ENCODE measurements at places on chromosomes 3 and 15.

GRCh38 chr15:40845036-40845435 lies 1.2 kb downstream of the SPINT1 start:
- DNase-seq: no peak

DNA sequence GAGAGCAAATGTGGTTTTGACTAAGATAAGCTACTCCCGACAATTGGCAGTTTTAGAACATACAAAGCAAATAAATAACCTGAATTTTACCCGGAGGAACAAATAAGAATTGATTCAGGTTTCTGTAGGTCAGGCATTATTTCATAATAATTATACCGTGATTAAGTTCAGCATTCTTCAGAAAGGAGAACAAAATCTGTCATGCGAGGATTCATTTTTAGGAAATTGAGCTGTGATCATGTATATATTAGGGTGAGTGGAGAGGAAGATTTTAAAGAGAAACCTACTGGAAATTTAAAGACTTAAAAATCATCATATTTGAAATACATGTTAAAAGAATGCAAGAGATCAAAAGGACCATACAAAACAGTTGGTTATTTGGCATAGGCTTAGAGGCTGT lies 20.5 kb downstream of the ZNF609 start:
- no peak for DNase-seq

GRCh38 chr3:15964605-15965442 lies 167.0 kb upstream of the ANKRD28 start:
- no peak for DNase-seq

DNA sequence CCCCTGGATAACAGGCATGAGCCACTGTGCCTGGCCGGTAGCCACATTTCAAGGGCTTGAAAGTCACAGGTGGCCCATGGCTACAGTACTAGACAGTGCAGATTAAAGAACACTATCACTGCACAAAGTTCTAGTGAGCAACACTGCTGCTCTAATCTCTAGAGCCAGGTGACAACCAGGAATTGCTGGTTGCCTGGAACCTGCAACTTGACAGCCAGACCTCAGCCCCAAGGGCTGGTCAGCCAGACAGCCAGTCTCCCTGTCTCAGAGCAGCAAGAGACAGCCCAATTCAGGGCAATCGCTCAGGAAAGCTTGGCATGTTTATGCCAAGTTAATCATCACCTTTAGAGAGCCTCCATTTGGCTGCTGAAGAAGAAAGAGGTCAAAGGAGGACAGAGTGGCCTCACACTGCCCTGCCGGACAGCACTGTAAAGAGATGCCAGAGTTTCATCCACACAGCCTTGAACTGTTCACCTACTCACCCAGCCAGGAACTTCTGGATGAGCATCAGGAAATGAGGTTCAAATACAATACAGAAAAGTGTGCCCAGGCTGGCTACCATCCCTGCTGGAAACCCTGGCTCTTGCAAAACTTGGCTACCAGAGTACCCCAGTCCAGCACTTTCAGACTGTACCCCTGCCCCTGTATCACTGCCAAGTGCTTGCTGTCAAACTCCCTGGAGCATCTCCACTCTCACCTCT lies 6.0 kb downstream of the CCDC12 start:
- no peak for DNase-seq

DNA sequence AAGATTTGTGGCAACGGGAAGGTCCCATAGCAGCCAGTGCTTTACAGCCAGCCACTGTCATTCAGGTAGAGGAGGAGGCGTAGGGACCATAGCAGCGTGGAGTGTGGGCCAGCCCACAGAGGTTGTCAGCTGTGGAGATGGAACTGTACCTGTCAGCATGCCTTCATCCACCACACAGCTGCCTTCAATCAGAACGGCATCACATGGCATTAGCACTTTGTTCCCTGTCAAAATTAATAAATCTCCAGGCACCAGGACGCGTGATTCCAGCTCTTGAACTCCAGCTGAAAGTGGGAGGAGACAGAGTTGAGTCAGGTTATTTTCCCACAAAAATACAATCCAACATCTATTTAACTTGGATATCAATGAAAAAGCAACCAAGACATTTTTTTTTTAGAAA lies 84.0 kb downstream of the ATP13A4 start:
- no peak for DNase-seq

DNA sequence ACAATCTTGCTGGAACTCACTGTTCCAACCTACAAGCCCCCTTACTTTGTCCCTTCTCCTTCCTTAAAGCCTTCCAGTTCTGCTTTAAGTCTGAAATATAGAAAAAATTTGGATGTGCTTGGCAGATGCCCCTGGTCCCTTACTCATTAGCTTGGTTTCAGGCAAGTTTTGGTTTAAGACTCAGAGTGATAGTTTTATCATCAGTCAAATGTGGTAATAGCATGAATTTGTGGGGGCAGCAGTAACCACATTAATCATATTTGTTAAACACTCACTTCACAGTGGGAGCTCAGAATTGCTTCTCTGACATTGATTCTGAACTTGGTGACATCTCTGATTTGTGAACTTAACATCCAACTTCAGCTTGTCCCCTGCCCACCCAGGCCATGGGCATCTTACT lies 58.3 kb upstream of the ALDH1A3 start:
- no peak for DNase-seq

GRCh38 chr3:141878817-141879216 lies 2.4 kb downstream of the ATP1B3 start:
- DNase-seq: no peak

GRCh38 chr3:58164906-58165821 lies 45.6 kb downstream of the DNASE1L3 start:
- no peak for DNase-seq

DNA sequence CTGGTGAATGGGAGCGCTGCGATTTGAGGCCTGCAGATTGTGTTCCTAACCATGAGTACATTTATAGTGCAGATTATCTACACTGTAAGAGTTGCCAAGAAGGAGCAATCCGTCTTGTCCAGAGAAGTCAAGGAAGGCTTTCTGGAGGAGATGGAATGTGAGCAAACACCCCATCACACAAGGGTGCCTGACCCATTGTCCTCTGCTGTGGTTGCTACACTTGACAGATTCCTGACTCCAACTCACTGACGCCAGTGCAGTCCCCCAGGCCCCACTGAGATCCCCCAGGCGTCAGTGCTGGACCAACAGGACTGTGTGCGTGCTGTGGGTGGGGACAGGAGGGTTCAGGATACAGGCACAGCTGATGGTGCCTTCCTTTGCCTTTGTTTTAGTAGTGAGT lies 135.9 kb upstream of the TPM1 start:
- DNase-seq: no peak

GRCh38 chr3:109926376-109926775 lies 589.0 kb upstream of the DPPA4 start:
- DNase-seq: no peak

DNA sequence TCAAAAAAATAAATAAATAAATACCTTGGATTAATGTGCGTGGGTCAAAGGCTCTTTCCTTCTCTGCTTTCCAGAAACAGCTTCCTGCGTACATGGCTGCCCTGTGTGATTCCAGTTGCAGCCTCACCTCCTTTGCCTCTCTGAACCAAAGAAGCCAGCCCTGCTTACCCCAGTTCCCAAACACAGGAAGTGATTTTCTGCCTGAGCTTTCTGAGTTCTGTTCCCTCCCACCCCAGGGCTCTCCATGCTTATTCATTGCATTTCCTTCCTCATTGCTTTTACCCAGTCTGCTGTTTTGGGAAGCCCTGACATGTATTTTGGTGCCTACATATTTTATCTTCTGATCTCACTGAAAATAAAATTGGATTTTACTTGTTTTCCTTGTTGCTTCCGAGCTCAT lies 15.4 kb downstream of the ZSCAN2 start:
- DNase-seq: no peak

DNA sequence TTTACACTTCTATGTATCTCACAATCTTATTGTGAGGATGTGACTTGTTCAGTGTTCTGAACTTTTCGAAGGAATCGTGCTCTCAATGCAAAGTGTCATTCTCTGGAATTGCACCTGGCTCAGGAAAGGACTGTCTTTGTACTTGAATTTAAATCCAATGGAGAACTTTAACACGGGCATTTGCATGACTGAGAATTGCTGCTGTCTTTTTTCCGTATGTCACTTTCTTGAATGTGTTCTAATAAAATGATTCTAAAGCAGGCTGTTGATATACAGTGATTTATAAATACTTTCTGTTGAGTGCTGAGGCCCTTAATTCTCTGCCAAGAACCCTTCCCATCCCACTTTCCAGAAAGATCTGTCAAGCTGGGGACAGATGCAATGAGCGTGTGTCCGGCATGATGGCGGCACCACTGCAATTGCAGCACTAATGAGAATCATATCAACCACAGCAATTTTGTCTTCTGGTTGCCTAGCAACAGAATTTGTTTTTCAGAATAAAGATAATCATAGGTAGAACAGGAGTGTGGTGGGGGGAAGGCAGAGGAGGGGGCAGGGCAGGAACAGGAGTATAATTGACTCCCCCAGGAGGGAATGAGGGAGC lies 210.6 kb upstream of the UMPS start:
- DNase-seq: no peak

GRCh38 chr3:49722896-49723295 lies 855 bp downstream of the GMPPB start:
- no peak for DNase-seq

DNA sequence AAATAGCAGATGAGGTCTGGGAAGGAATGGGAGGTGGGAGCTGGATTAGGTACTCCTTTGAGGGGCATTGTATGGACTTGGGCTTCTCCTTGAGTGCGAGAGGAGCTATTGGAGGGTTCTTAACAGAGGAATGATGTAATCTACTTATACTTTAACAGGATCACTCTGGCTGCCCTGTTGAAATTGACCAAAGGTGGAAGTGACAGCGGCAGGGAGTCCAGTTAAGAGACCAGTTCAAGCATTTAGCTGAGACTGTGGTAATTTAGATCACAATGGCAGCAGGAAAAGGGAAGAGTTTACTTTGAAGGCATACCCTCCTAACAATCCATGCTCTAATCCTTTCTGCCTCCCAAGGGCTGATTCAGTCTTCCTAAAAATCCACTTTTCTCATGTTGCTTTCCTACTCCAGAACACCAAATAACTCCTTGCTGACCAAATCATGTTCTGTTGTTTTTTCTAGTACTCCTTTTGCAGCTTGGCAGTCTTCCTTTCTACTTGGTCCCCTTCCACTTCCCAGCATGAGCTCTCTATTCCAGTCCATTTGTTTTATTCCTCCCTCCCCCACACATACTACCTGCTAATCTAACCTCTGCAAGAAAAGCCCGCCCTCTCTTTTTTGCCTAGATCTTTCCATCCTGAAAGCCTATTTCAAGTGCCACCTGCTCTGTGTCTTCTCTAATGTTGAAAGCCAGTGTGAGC lies 139.4 kb downstream of the NECTIN3 start:
- no peak for DNase-seq

- DNase-seq: no peak
These were observed 87.3 kb downstream of the TFG start for GRCh38 chr3:100796556-100796955.

- no peak for DNase-seq
These were observed 58.8 kb downstream of the TNIK start for GRCh38 chr3:171401432-171401831.

DNA sequence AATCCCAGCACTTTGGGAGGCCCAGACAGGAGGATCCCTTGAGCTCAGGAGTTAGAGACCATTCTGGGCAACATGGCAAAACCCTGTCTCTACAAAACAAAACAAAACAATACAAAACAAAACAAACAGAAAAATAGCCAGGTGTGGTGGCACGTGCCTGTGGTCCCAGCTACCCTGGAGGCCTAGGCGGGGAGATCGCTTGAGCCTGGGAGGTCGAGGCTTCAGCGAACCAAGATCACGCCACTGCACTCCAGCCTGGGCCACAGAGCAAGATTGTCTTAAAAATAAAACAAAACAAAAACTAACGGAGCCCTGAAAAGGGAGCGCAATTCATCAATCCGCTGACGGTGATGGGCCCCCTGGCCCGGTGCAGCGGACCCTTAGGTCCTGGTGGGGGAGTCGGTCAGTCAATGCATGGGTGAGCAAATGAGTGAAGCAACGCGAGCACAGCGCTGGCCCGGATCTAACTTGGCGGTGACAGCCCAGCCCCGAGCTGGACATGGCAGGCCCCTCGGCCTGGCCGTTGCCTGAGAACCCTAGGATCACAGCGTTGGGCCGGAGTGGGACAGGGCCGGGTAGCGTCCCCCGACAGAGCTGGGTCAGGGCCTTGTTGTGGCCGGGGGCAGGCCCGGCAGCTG lies 52.4 kb upstream of the BLM start:
- DNase-seq: no peak

- no peak for DNase-seq
These were observed 435.9 kb downstream of the NR2F2 start for GRCh38 chr15:96766366-96766765.

- DNase-seq: no peak
These were observed 1.5 kb downstream of the EAF2 start for GRCh38 chr3:121836481-121836880.

- DNase-seq: no peak
These were observed 19.4 kb upstream of the IL20RB start for GRCh38 chr3:136938334-136938733.

GRCh38 chr3:123798550-123798949 lies 85.6 kb downstream of the MYLK start:
- no peak for DNase-seq

DNA sequence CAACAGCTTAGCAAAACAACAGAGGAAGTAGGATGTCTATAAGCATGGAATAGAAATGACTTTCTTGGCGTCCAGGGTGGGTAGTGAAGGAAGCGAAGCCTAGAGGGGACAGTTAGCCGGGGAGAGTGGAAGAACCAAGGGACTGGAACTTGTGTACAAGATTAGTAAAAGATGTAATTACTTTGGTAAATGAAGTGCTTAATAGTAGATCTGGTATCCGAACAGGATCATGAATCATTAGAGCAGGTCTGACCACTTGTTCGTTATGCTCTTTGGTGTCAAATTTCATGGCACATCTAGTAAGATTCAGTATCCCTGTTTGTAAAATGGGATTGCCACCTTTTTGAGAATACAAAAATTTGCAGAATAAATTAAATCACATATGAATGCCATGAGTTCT lies 112.5 kb upstream of the MLF1 start:
- DNase-seq: no peak

- no peak for DNase-seq
These were observed 55.5 kb downstream of the MYZAP start for GRCh38 chr15:57647071-57647790.

DNA sequence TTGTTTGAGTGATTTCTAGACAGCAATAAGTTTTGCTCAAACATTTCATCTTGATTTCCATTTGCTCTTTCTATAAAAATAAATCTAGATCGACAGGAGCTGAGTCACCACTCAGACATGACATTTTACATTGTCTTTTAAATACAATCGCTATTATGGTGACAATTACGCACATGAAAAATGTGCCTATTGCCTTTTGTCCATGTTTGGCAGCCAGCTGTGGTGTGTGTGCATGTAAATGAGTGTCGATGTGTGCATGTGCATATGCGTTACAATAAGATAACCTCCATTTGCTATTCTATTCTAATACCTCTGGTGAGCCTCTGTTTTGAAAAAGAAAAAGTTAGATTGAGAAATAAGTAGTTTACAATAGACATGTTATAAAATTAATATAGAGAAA lies 89.7 kb upstream of the GRM7 start:
- no peak for DNase-seq

DNA sequence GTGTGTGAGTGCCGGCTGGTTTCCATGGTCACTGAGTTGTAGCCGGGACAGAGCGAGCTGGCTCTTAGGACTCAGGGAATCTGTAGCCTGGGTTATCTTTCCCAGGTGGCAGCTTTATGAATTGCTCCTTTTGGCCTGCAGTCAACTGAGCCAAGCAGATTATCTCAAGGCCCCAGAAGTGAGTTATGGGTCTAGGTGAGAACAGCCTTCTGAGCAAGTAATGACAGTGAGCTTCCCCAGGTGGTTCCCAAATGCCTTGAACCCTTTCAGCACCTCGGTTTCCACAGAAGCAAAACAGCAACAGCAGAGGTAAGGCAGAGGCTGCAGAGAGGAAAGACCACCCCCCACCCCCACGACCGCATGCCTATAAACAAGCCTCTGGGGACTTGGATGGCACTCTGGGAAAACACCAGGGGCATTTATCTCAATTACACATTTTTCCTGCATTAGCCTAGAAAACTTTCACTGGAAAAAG lies 56.7 kb upstream of the DGKG start:
- DNase-seq: no peak
